Stimulated activated CD8-positive, alpha-beta memory T cell treated with anti-CD3 and anti-CD28 coated beads, Interleukin-4, amount 100 ng/mL, for 1 hour (primary cell): ENCODE measurements at places on chromosomes 7 and 10.

GRCh38 chr10:17049195-17049594 lies 80.4 kb downstream of the CUBN start:
- no peak for DNase-seq

- DNase-seq, result no peak
Observed at GRCh38 chr7:95526128-95526738, 40.5 kb downstream of the ASB4 start.

- no peak for DNase-seq
Observed at GRCh38 chr7:152203095-152203494, 177.6 kb downstream of the GALNT11 start.

DNA sequence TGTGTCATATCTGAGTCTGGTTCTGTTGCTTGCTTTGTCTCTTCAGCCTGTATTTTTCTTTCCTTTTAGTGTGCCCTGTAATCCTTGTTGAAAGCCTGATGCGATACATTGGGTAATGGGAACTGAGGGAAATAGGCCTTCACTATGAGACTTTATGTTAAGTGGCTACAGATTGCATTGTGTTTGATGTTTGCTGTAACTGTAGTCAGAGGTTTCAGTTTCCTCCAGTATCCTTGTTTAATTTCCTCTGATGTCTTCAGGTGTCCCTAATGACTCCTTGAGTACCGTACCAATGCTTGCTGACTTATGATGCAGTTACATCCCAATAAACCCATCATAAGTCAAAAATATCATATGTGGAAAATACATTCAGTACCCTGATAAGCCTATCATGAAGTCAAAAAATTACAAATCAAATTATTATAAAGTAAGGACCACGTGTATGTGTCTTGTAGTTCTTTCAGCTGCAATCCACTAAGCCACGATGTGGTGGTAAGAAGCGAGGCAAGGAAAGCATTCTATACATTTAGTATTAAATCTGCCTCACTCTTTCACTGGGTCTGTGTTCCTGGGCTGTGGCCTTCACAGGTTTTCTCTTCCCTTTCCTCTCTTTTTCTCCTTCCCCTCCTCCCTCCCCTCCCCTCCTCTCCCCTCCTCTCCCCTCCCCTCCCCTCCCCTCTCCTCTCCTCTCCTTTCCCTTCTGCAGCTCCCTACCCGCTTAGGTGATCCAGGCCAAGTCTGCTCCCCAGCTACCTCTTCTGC lies 13.3 kb upstream of the GIMAP6 start:
- no peak for DNase-seq

DNA sequence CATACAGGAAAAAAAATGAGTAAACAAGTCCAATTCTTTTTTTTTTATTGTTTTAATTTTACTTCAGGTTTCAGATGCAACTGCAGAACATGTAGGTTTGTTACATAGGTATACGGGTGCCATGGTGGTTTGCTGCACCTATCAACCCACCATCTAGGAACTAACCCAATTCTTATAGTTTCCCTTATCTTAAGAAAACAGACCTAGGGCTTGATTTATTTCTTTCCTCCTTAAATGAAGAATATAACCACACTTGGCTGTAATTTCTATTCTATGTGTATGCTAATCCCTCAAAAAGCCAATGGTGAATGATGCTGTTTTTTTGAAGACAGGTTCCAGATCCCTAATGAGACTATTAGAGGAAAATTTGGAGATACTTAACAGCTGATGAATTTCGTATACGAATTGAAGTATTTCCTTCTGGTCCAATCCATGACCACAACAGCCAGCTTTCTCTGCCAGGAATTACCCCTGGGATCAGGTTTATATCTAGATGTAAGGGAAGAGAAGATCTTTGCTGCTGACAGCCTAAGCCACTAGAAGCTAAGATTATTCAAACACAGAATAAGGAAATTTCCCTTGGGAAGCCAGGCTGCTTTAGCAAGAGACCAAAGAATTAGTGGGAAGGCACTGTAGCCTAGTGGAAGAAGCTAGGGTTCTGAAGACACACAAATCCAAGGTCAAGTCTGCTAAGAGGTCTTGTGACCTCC lies 115.8 kb downstream of the INHBA start:
- no peak for DNase-seq

DNA sequence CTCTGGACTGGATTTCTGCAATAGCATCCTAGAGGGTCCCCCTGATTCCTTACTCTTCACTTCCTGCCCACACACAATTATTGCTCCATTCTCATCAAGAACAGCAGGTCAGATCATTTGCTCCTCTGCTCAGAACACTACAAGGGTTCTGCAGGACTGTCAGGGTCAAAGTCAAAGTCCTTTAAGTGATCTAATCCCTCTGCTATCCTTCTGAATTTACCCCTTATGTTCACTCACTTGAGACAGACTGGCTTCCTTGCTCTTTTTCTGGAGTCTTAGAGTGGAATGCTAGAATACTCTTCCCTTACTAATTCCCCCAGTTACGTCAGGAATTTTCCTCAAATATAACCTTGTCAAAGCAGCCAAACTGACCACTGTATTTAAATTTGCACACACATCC lies 7.5 kb upstream of the POT1 start:
- no peak for DNase-seq

- no peak for DNase-seq
Observed at GRCh38 chr7:20200361-20200760, 16.8 kb downstream of the MACC1 start.

- no peak for DNase-seq
Observed at GRCh38 chr7:63925262-63925625, 73.4 kb upstream of the ZNF722 start.

GRCh38 chr10:114349522-114350215 lies 54.6 kb downstream of the AFAP1L2 start:
- DNase-seq, result no peak

- DNase-seq, result peak; percentile 11
Observed at GRCh38 chr7:111090846-111091245, at the start of gene LRRN3. TSS of gene LRRN3 (plus strand) at chr7:111091127. CDS start at chr7:111122773, 31,646 bp downstream.

DNA sequence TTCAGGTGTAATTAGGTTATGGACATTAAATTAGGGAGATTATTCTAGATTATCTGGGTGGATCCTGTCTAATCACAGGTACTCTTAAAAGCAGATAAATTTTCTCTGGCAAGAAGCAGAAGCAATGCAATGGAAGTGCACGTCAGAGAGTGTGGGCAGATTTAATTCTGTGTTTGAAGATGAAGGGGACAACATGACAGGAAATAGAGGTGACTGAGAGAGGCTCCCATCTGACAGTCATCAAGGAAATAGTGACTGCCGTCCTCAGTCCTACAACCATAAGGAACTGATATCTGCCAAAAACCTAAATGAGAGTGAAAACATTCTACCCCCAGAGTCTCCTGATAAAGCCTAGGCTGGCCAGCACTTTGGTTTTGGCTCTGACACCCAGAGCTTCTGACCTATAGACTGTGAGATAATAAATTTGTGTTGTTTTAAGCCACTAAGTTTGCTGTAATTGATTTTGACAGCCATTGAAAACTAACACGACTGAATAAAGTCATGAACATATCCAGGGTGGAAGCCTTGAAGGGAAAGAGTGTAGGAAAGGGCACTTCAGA lies 30.5 kb upstream of the DDX50 start:
- DNase-seq, result no peak

DNA sequence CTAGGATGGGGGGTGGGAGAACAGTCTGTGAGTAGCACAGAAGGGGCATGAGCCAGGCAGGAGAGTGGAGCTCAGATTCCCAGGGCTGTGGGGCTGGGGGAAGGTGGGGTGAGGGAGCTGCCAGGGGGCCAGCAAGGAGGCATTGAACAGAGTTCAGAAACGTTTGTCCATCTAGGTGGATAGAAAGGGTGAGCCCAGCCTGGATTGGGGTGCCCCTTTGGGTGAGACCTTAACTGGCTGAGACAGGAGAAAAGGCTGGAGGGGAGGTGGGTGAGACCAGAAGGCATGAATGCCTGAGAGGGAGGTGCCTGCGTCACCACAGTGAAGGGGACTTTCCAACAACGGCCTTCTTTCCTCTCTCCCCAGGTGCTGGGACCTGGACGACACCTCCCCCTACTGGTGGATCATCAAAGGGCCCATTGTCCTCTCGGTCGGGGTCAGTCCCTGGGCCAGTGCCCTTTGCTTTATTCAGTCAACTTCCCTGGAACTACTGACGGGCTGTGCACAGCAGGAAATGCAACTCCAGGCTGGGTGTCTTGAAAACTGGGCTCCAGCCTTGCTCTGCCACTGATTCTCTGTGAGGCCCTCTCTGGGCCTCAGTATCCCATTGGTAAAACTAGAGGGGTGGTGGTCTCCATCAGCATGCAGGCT lies 11.0 kb downstream of the GHRHR start:
- no peak for DNase-seq
